RCC 7860 (cell line): ENCODE measurements at places on chromosomes 4 and X.
A peak's percentile ranks its signal among the peaks of the same experiment; 100 is the strongest.

DNA sequence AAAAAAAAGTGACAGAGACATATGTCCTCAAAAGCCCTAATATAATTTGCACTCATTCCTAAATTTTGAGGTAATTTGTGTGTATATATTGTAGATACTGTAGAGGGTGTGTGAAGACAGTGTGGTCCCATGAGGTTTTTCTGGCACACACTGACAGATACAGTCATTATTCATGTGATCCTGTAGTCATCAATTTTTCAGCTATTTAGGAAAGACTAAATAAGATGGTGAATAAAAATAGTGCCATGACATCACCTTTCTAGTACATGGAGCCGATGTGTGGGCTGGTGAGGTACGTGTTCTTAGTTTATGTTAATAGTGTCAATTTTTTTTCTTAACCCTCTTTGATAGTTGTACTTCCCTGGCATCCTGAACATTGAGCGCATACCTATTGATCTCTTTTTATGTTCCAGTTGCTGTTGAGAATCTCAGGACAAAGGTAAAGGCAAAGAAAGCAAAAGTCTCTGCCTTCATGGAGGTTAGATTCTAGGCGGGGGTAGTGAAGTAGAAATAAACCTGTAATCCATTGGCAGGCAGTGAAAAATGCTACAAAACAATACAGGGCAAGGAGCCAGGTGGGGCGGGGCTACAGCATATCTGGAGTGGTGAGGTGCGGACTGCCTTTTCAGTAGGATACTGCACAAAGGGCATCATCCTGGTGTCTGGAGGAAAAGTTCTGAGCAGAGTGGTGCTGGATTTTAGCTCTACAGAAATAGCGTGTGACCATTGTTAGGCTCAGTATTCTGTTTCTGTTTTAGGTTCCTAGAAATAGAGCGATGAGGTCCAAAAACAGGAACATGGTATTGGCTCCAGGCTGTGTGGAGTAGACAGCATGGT lies 93.8 kb downstream of the ARHGAP10 start:
- DNase-seq, result no peak

GRCh38 chrX:43559644-43560043 lies 96.5 kb upstream of the MAOA start:
- peak; percentile 7 for DNase-seq

GRCh38 chrX:18828832-18829404 lies 121.5 kb downstream of the PPEF1 start:
- DNase-seq, result peak; percentile 28

DNA sequence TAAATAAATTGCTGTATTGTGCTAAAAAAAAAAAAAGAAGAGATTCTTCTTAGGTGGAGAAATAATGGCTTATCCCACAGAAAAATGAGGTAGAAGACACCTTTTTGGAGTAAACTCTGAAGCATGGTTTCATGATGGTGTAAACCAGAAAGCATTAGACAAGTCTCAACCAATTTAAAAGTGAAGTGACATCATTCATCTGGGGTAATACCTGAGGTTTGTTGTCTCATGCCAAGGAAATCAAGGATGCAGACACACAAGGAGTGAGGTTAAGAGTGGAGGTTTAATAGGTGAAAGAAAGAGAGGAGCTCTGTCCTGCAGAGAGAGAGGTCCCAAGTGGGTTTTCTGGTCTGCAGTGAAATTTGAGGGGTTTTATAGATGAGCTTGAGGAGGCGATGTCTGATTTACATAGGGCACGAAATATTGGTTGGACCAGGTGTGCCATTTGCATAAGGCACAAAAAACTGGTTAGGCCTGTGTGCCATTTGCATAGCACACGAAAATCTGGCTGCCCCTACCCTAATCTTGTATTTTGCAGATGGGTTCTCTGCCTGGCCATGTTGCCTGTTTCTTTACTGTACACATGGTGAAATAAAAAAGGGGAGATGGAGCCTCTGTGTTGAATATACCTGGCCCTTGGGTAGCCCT lies 25.0 kb upstream of the CWH43 start:
- DNase-seq, result no peak

DNA sequence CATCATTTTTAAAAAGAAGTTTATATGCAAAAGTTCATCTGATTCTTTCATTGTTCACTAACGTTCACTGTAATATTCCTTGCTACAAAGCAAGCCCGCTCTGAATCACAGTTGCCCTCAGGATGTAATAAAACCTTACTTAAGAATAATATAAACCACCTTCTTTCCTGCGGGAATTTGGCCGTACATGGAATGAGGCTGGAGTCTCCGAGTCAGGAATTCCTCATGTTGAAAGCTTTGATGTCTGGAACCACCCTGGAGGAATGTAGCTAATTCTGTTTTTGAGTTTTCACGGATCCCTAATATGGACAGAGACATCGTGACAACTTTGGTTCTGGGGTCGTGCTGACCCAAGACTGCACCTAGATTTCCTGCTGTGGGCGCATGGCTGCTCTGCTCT lies 58.5 kb downstream of the CRLF2 start:
- no peak for DNase-seq

GRCh38 chr4:125368146-125368545 lies 53.4 kb downstream of the FAT4 start:
- DNase-seq, result no peak

DNA sequence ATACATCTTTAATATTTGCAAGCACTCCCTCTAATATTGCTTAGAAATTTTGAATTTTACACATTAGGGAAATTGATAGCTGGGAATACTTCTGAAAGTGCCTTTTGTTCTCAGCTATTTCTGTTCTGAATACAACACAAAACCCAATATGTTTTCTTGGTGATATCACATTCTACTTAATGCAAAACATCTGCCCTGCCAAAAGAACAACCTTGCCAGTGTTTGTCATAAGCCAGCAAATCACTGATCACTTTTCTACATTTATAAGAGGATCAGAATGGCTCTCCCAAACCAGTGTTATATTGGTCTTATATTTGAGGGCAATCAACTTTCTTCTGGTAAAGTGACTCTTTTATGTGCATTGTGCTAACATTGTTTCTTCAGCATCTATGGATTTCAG lies 126.8 kb upstream of the APOOL start:
- no peak for DNase-seq

- no peak for DNase-seq
These were observed 401.6 kb upstream of the EPHA5 start for GRCh38 chr4:66071911-66072310.

DNA sequence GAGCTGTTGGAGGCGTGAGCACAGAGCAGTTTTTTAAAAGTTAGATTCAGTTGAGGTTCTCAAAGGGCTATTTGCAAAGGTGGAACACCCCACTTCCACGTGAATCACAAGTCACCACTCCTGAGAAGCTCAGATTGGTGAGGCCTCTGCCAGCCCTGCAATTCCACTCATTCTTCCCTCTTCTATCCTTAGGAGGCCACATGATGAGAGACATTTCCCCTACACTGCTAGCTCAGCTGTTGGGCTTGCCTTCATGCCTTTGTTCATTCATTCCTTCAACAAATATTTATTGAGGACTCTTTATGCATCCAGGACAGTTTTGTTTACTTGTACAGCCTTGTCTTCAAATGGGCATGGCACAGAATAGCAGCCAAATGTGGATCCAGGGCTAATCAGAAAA lies 3.7 kb downstream of the SRPX2 start:
- DNase-seq, result no peak

- DNase-seq, result no peak
These were observed 49.2 kb upstream of the FAM9C start for GRCh38 chrX:13093529-13094140.
